ENCODE measurements at places on chromosomes 11 and 22.

DNA sequence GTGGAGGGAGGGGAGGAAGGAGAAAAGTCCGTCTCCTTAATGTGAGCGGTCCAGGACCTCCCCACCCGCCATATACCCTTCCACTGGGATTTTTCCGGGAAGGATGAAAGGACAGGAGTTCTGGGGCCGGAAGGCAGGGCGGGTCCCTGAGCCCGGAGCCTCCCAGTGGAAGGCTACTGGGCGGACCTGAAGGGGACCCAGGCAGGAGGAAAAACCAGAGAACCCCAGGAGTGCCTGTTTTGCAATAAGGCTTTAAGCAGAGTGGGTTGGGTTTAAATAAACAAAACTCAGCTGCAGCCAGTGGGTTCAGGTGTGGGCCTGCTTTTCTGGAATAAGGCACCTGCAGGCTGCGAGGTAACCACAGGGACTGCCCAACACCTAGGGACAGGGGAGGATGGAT, 1.7 kb upstream of the CELSR1 start:
- no peak for DNase-seq

DNA sequence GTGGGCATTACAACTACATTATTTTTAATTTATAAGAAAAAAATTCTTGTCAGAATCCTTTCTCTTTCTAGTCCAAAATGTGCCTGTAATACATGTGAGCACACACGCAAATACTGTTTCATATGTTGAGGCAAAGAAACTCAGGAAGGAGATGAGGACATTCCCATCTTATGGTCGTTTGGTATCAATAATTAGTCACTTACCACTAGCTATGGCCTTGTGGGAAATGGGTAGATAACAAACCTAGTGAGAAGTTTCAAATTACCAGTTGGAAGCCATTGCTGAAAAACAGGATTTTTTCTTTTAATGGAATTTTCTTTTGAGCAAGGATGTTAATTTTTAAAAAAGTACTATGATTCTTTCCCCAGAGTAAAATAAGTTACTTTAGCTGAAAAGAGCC, 25.7 kb downstream of the AMOTL1 start:
- DNase-seq: no peak

DNA sequence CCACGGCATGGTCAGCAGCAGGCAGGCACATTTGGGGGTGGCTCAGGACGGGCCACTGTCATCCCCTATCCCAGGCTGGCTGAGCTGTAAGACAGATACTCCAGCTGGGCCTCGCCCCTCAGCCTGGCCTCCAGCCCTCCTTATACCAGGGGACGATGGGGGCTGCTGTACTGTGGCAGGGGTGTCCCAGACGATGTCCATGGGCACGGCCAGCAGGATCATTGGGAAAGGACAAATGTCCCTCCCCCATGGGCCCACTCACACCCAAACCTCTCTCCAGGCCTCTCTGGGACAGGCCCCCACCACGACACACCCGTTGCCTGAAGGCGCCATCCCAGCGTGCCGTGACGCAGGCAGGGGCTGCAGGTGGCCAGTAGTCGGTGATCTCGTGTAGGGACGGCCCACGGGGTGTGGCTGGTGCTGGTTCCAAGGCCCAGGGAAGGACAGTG, 1.5 kb upstream of the IL17REL start:
- DNase-seq: no peak

GRCh38 chr11:115784796-115785521, 280.7 kb upstream of the CADM1 start:
- no peak for DNase-seq

- DNase-seq: no peak
These were observed 52.4 kb upstream of the CLMP start for GRCh38 chr11:123247496-123247799.

- no peak for DNase-seq
These were observed 13.7 kb upstream of the VPS37C start for GRCh38 chr11:61174949-61175348.

DNA sequence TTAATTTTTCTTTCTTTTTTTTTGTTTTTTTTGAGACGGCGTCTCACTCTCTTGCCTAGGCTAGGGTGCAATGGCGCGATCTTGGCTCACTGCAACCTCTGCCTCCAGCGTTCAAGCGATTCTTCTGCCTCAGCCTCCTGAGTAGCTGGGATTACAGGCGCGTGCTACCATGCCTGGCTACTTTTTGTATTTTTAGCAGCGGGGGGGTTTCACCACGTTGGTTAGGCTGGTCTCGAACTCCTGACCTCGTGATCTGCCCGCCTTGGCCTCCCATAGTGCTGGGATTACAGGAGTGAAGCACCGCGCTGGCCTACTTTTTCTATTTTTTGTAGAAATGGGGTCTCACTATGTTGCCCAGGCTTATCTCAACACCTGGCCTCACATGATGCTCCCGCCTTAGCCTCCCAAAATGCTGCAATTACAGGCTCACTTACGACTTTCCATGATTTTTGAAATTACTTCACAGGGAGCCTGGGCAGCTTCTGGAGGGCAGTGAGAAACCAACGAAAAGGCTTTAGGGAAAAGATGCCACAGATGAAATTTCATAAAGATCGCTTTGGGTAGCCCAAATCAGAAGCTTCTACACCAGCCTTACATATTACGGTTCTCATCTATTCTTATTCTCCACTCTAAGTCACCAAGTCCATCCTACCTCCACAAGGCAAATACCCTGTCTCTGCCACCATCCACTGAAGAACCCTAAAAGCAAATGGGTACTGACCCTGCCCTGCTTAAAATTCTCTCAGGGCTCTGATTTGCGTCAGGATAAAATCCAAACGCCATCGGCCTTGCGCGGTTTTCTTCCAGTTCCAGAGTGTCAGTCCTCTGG, 866 bp upstream of the RRM1 start:
- no peak for DNase-seq

DNA sequence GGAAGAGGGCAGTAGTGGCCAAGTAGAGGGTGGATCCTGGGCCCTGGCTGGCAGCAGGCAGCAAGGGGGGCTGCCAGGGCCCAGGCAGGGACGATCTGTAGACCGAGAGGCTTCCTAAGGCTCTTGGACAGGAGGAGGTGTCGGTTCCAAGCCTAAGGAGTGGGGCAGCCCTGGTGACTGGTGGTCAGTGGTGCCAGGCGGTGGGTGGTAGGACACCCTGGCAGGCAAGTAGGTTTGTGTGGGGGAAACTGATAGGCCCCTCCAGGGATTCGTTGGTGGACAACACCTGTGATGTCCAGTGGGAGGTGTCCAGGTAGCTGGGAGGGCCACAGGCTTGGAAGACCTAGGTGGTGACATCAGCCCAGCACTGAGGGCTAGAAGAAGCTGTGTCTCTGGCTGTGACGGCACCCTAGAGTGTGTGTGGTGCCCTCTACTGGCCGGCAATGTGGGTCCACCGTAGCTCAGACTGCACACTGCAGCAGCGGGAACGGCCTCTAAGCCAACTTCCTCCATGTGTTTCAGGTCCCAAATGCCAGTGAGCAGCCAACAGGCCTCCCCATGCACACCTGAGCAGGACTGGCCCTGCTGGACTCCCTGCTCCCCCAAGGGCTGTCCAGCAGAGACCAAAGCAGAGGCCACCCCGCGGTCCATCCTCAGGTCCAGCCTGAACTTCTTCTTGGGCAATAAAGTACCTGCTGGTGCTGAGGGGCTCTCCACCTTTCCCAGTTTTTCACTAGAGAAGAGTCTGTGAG, 9.4 kb upstream of the SAMM50 start:
- DNase-seq: peak; percentile 20

- no peak for DNase-seq
These were observed 1.6 kb downstream of the IFITM10 start for GRCh38 chr11:1748636-1749394.

- no peak for DNase-seq
These were observed 3.1 kb downstream of the ALX4 start for GRCh38 chr11:44306918-44307244.

- DNase-seq: no peak
These were observed 28.8 kb downstream of the TOM1 start for GRCh38 chr22:35328472-35328885.

GRCh38 chr11:92870196-92870832, 99.1 kb upstream of the MTNR1B start:
- DNase-seq: peak; percentile 42

GRCh38 chr11:121248496-121248895, 44.1 kb upstream of the SC5D start:
- DNase-seq: no peak

GRCh38 chr11:77968337-77968736, 26.1 kb downstream of the INTS4 start:
- no peak for DNase-seq

GRCh38 chr11:4543561-4543960, 1.4 kb upstream of the OR52M1 start:
- DNase-seq: no peak

DNA sequence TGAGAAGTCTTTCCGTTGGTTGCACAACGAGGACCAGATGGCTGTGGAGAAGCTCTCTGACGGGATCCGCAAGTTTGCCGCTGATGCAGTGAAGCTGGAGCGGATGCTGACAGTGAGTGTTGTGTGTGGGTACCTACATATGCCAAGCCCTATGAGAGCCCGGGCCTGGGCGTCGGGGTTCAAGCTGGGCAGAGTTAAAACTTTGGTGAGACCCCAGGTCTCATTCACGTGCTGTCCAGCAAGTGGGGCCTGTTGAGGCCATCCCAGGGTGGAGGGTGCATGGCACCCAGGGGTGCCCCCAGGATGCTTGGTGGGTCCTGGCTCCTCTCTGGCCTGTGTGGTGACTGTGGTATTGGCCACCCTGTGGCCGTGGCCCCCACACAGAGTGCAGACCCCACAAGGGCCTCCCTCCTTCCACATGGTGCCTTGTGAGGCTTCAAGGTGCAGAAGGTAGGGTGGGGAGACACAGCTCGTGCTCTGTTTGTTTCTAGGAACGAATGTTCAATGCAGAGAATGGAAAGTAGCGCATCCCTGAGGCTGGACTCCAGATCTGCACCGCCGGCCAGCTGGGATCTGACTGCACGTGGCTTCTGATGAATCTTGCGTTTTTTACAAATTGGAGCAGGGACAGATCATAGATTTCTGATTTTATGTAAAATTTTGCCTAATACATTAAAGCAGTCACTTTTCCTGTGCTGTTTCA, 12.8 kb downstream of the GATD1 start:
- no peak for DNase-seq

GRCh38 chr11:110883256-110883655, 171.0 kb upstream of the ARHGAP20 start:
- no peak for DNase-seq

- DNase-seq: no peak
These were observed 45.6 kb downstream of the TRMU start for GRCh38 chr22:46381142-46381541.

DNA sequence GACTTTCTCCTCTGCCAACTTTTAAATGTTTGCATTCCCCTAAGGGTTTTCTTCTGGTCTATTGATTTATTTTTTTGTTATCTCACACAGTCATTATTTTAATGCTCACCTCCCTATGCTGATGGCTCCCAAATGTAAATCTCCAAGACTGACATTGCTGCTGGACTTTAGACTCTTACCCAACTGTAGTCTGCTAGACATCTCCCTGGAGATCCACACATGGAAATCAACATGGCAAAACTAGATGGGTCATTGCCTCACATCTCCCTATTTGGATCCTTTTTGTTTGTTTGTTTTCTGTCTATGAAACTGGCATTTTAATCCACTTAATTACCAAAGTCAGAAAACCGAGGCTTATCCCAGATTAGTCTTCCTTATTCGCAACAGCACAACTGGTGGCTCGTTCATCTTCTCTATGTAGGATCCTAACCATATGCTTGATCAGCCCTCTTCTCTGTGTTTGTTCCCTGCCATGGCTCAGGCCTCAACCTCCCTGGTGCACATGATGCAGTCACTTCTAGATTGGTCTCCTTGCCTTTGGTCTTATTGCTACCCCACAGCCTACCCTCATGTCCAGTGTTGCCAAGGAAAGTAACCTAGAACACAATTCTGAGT, 37.3 kb downstream of the SC5D start:
- DNase-seq: no peak

DNA sequence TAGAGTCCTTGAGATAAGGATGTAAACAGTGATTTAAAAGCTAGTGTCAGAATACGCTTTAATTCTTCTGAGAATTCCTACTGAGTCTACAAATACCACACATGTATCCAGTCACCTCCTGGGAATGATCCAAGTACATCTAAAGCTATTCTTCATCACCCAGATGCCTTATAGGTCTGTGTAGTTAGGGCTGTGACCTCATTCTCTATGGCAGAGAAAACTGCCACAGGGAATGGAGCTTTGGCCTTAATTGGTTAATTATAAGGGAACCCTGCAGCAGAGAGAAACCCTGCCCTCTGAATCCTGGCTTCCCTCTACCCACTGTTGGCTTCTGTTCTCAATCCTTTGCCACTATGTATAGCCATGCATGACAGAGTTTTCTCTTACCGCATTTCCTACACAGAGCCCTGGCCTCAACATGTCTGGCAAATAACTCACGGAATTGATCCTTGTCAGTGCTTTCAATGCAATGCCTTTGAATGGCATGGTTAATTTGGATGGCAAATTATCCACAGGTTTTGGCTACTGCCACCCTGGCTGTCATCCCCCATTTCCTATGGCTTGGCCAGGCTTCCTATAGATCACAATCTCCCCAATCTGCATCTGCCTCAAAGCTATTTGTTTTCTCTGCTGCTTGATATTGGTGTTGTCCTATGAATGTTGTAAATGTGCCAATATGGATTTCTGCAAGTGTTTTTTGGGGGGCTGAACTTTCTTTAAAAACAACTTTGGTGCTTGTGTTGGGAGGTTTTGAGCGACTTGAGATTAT, 2.9 kb downstream of the DIXDC1 start:
- DNase-seq: peak; percentile 78

DNA sequence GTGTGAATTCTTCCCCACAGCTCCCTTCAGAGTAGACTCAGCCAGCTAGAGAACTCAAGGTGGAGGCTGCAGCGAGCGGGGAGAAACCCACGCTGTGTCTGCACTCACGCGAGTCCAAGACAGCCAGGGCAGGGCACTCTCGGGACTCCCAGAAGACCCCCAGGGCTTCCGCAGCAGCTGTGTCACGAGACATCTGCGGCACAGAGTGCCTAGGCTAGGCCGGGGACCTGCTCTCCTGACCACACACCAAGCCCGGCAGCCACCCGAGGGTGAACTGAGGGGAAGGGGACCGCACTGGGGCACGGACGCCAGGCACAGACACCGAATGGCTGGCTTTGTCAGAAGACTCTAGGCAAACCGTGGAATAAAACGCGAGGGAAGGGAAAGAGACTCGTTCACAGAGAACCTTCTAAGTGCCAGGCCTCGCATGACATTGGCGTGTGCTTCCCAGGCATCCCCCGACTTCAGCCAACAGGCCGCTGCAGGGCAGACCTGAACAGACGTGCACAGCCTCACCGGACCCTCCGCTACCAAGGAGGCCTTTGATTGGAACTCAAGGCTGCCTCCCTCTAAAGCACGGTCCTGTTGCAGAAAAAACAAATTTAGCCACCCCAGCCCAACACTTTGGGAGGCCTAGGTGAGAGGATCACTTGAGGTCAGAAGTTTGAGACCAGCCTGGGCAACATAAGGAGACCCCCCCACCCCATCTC, 18.2 kb upstream of the MOB2 start:
- DNase-seq: no peak

DNA sequence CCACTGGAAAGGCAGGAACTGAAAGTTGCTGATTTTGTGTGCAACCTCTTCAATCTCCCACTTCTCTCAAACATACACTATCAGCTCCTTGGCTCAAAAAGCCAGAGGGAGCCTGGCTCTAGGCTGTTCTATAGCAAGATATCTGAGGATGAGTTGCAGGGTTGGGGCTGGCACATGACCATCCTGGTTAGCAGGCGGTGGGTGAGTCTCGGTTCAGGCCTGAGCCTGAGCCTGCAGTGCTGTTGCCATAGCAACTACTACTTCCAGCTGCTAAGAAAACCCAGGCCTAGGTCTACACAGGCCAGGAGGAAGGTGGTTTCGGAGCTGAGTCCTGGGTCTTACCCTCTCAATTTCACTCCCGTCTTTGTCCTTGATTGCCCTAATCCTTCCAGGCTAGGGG, 39.0 kb downstream of the CWC15 start:
- no peak for DNase-seq

GRCh38 chr11:81787584-81788049, 946.0 kb downstream of the FAM181B start:
- DNase-seq: peak; percentile 67

Data from fibroblast of skin of left quadriceps (primary cell).